Fibroblast of the aortic adventitia (primary cell): ENCODE measurements at places on chromosomes 5 and 9. TPM values are rescaled to one million over a fixed set of nuclear protein-coding genes. Genes with fewer than 3 reads are reported as not detected.
A peak's percentile ranks its signal among the peaks of the same experiment; 100 is the strongest.

Gene CXCL14
- total RNA-seq = 0.18 and 0.33 TPM in 2 replicates

DNA sequence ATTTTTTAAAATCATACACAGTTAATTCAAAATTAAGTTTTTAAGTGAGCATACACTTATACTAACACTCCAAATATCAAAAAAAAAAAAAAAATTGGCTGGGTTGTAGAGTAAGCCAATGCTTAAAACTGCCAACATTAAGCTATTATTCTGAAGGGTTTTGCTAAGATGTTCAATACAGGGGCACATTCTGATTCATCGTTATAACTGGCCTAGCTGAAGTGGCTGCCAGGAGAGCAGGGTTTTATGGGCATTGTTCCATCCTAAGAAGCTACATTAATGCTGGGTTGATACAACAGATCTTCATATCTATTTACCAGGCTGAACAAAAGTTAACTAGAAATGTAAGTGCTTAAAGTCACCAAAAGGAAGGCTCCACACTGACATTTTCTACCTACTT, 13.4 kb downstream of the ELAVL2 start:
- no peak for DNase-seq

- DNase-seq = no peak
Measured at GRCh38 chr5:173775261-173776197, 112.6 kb upstream of the CPEB4 start.

Gene RICTOR
- total RNA-seq = 17.3 and 55.0 TPM in 2 replicates

Gene CNTNAP3
- 2.1 and 25.7 TPM in 2 replicates for total RNA-seq

Gene CBY3
- total RNA-seq = not detected in 2 replicates

DNA sequence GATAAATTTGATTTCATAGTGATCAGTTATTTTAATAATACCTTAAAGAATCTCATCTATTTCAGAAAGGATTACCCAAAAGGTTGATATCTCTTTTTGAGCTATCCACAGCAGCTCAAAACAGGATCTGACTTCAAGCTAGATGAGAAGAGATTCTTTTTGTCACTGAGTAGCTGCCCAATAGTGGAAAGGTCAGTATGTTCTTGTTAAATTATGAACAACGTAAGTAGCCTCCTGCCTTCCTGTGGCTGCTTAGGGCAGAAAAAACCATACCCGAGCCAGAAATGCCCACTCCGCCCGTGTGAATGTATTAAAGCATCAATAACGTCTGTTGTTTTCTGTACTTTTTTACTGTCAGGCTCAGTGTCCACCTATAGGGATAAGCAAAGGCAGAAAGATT, 51.3 kb upstream of the PRUNE2 start:
- DNase-seq = no peak

Gene OR1J2
- 1.6 TPM in 1 of 2 replicates, not detected in the other for total RNA-seq

Gene TLX3
- total RNA-seq = not detected in 2 replicates

GRCh38 chr5:156834916-156835315, 15.2 kb upstream of the PPP1R2B start:
- no peak for DNase-seq

- DNase-seq = peak; percentile 68
Measured at GRCh38 chr5:137190441-137190840, 308.7 kb downstream of the SPOCK1 start.

DNA sequence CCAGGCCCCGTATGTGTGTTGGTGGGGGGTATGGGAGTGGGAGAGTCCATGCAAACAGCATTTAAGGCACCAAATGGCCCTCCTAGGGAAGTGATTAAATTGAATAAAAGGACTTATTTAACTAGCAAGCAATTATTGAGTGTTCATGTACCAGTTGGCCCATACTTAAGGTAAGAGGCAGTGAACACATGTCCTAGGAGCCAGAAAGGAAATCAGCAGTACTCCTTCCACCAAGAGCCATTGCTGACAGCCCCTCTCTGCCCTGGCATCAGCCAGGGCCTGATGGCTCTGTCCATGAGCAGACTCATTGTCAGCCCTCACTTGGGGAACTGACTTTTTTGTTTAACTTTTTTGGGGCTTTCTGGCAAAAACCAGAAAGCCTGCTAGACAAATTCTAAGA, 10.4 kb upstream of the SHROOM1 start:
- no peak for DNase-seq

- no peak for DNase-seq
Measured at GRCh38 chr9:316382-316965, 101.8 kb downstream of the DOCK8 start.

GRCh38 chr5:83368319-83368718, 103.2 kb upstream of the VCAN start:
- DNase-seq = peak; percentile 81

GRCh38 chr9:37300620-37301019, 121.9 kb upstream of the GRHPR start:
- DNase-seq = peak; percentile 47

Gene SPZ1
- not detected in 2 replicates for total RNA-seq

GRCh38 chr5:30194595-30194994, 998.9 kb upstream of the CDH6 start:
- no peak for DNase-seq
